ENCODE measurements at places on chromosomes 16 and 17.

DNA sequence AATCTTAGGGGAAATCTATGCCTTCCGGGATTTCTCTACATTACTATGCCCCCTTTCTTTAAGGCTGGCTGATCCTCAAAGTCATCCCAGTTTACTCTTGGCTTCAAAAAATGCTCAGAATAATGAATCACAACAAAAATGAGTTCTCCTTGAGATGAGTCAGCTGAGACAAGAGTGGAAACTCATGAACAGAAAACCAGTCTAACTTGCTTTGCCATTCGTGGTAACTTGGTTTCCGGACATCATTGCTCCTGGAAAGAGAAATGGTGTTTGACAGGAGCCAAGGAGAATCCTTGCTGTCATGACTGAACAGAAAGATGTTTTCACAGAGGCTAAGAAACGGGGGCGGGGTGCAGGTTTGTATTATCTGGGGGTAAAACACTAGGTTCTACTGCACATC lies 435.6 kb upstream of the DYNLRB2 start:
- DNase-seq = no peak

DNA sequence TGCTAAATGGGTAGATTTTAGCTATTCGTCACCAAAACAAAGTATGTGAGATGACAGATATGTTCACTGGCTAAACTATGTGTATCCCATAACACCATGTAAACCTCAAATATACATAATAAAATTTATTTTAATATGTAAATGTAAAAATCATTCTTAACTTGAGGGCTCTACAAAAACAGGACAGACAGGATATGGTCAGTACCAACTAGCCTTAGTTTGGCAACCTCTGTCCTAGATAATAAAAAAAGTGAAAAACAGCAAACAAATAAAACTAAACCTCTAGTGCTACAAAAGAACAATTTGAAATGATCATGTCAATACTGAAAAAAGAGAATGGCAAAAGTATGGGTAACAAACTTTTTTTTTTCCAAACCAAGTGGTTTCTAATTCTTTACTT lies 33.8 kb downstream of the NCOR1 start:
- no peak for DNase-seq

- no peak for DNase-seq
Observed at GRCh38 chr17:19369846-19370492, 7.4 kb upstream of the B9D1 start.

DNA sequence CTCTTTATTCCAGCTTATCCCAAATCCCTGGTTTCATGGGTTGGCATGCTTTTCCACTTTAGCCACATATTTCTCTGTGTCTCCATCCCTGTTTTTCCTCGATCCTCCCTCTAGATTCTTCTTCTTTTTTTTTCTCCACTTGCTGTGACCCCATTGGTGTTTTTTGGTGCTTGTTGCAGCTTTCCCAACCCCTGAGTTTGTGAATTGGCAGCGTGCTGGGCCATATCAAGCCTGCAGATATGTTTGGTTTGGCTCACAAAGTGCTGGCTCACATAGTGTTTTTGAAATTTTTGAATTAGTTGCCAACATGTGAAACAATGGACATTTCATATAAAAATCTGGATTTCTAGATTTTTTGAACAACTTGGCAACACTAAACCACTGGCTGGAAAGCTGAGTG lies 8.8 kb downstream of the GPR139 start:
- DNase-seq = no peak

- no peak for DNase-seq
Observed at GRCh38 chr17:68693466-68693865, 92.3 kb upstream of the FAM20A start.

DNA sequence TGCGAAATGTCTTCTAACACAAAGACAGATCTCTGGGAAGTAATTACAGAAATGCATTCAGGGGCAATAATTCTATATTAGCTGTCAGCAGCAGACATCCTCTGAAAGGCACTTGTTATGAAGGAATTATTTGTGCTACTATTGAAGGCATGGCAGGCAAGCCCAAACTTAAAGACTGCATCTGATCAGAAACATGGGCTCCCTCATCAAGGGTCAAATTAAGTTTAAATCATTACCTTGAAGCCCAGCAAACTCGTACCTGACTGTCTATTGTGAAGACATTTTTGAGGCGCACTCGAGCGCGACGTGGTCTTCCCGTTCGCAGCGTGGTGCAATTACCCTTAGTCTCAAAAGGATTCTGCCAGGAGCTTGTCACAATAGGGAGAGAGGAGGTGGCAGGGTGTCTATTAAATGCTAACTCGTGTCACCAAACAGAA lies 110.6 kb downstream of the ZNF423 start:
- no peak for DNase-seq
